ENCODE measurements at places on chromosomes 4 and X. TPM values are rescaled to one million over a fixed set of nuclear protein-coding genes. Genes with fewer than 3 reads are reported as not detected.
A peak's percentile ranks its signal among the peaks of the same experiment; 100 is the strongest.

DNA sequence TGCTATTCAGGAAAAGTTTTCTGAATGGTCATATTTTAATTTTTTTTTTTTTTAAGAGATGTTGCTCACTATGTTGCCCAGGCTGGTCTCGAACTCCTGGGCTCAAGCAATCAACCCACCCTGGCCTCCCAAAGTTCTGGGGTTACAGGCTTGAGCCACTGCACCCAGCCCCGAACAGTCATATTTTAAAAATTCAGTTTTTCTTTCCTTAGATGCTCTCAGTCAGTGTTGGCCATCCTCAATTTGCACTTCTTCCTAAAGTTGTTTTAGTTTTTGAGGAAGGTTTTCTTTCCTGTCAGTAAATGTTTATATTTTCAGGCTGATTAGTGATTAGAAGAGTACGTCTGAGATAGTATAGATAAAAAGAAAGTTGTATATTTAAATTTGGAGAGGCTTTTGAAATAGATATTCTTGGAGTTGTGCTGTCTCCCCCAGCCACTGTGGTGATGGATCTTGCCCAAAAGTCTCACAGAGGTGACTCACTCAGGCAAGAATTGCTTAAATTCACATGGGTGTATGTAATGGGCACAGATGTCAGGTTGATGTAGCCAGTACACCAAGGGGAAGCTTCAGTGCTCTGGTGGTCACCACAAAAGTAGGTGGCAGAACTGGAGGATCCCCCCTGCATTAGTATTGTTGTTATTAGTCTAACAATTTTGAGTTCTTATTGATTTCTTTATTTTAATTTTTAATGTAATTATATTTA lies 72.2 kb upstream of the ELOVL6 start:
- DNase-seq: no peak

GRCh38 chrX:27381419-27381818 lies 81.7 kb downstream of the PPP4R3C start:
- no peak for DNase-seq

GRCh38 chr4:10171055-10171454 lies 54.5 kb upstream of the WDR1 start:
- DNase-seq: no peak

- no peak for DNase-seq
Observed at GRCh38 chr4:153060196-153060595, 124.1 kb downstream of the FHDC1 start.

GRCh38 chr4:146124023-146124680 lies 51.4 kb upstream of the LSM6 start:
- DNase-seq: no peak

- no peak for DNase-seq
Observed at GRCh38 chr4:160947653-160948052, 1216.1 kb downstream of the FSTL5 start.

GRCh38 chr4:76067652-76068286 lies 6.7 kb upstream of the ART3 start:
- DNase-seq: peak; percentile 59

GRCh38 chr4:24877868-24878635 lies 34.8 kb downstream of the CCDC149 start:
- DNase-seq: no peak

- DNase-seq: no peak
Observed at GRCh38 chrX:15418041-15418706, 34.0 kb upstream of the VEGFD start.

DNA sequence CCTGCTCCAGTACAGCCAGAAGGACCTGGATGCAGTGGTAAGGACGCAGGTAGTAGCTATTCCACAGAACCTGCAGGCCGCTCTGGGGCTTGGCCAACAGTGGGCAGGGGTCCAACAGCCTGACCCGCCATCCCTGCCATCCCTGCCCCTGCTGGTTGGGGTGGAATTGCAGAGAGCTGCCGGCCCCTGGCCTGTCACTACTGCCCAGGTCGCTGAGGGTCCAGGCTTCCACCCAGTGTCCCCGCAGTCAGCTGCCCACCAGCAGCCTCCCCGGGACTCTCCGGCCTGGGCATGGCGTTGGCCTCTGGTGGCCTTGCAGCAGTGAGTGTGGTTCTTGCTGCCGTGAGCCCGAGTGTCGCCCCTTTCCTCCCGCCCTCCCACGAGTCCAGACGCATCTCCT lies 16.3 kb downstream of the TACC3 start:
- no peak for DNase-seq

DNA sequence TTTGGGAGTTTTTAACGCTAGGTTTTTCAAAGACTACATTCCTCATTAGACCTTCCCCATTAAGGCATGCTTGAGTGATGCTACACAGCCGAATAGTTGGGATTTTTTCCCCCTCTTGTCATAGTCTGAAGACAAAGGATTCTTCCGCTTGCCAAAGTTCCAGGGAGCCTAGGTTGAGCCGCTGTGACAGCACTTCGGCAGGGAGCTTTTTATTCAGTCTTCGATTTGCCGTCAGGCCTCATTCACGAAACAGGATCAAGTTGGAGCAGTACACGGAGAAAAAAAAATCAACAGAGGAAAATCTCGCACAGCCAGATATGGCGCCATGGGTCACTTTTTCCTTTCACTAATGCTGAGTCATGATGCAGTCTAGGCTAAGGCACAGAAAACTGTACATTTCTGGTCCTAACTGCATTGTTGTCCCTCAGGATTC lies 24.3 kb downstream of the SHROOM3 start:
- DNase-seq: peak; percentile 81

GRCh38 chrX:131938749-131939148 lies 84.4 kb upstream of the STK26 start:
- no peak for DNase-seq

- DNase-seq: no peak
Observed at GRCh38 chrX:15274946-15275345, 5.1 kb upstream of the ASB9 start.

GRCh38 chrX:28756175-28756574 lies 168.9 kb downstream of the IL1RAPL1 start:
- DNase-seq: no peak

DNA sequence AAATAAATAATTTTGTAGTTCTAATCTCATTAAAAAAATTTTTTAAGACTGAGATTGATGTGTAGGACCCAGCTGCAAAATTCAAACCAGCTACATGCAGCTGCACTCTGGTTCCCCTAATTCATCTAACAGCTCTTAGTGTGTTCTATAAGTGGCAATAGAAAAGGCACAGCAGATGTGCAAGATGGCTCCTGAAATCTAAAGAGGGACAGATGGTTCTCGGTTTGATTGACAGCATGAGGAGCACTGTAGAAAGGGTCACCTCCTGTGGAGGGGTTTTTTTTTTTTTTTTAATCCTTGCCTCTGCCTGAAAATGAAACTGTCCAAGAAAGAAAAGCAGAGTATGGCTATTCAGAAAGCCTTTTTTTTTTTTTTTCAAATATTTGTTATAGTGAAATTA lies 16.9 kb upstream of the OCIAD1 start:
- DNase-seq: no peak

GRCh38 chrX:39163581-39164126 lies 362.4 kb downstream of the MID1IP1 start:
- DNase-seq: no peak

GRCh38 chrX:45011131-45011530 lies 138.1 kb downstream of the KDM6A start:
- no peak for DNase-seq

GRCh38 chr4:23774909-23775308 lies 114.9 kb downstream of the PPARGC1A start:
- no peak for DNase-seq

DNA sequence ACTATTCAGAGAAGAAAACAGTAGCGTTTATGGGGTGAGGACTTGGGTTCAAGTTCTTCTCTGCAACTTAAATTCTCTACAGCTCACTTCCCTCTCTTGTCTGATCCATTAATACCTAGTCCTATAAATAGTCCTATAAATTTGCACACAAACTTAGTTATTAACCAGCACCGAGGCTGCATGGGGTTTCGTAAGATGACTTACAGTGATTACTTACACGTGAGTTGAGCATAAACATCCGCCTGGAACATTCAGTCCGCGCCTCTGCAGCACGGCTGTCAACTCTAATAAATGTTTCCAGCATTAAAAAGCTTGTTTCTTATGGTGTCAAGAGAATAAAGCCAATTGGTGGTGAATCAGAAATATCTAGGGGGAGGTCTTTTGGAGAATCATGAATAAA lies 103.0 kb upstream of the ENPP6 start:
- DNase-seq: no peak

DNA sequence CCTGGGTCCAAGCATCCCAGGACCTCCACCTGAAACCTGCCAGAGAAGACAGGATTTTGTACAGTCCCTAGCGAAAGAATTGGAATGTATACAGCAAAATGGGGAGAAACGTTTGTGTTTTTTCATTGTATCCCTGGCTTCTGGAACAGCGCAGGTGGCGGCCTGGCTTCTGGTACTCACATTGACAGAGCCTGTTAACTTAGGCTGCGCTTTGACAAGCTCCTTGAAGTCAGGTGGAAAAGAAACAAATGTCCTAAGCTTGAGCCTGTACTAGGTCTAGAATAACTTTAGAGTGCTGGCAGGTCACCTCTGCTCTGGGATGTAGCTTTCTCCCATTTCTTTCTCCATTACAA lies 343.7 kb upstream of the KLF3 start:
- DNase-seq: no peak

DNA sequence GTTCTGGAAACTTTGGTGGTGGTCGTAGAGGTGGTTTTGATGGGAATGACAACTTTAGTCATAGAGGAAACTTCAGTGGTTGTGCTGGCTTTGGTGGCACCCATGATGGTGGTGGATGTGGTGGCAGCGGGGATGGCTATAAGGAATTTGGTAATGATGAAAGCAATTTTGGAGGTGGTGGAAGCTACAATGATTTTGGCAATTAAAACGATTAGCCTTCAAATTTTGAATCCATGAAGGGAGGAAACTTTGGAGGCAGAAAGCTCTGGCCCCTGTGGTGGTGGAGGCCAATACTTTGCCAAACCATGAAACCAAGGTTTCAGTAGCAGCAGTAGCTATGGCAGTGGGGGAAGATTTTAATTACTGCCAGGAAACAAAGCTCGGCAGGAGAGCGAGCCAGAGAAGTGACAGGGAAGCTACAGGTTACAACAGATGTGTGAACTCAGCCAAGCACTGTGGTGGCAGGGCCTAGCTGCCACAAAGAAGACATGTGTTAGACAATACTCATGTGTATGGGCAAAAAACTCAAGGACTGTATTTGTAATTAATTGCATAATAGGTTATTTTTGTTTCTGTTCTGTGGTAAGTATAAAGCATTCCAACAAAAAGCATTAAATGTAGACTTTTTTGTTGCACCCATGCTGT lies 23.2 kb upstream of the SOD3 start:
- DNase-seq: no peak

DNA sequence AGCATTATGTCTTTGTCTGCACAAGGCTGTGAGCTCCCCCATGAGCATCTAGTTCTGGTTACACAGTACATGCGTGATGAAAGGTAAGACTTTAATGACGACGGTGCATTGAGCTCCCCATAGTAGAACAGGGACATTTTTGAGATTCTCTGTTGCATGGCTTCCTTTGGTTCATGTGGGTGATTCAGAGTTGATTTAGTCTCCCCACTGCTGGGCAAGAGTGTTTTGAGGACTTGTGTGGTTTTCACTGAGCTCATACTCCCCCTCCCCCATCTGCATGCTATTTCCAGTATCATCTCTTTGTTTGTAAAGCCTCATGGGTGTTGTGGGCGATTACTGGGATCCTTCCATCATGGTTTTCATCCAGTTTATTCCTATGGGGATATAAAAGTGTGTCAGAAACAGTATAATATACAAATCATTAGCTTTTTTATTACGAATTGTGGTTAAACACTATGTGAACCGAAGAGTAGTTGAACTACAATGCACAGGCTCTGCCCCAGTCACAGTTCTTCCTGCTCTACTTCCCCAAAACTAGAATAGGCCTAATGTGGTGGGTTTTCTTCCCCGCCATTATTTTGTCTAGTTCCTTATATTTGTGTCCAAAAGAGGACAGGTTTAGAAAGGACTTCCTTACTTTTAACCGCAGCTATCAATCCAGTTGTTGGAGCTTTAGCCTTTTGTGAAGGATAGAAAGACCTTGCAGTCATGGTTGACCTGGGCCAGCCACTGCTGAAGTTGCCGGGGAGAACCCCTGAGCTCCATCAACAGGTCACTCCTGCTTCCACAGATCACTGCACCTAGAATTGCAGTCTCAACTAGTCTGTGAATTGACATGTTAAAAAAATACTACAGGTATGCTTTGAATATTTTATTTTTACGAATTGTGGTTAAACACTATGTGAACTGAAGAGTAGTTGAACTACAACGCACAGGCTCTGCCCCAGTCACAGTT lies 30.4 kb downstream of the KIT start:
- no peak for DNase-seq

- DNase-seq: no peak
Observed at GRCh38 chr4:77593101-77593500, 12.5 kb upstream of the CXCL13 start.

- DNase-seq: no peak
Observed at GRCh38 chr4:27357283-27357682, 496.6 kb downstream of the STIM2 start.

DNA sequence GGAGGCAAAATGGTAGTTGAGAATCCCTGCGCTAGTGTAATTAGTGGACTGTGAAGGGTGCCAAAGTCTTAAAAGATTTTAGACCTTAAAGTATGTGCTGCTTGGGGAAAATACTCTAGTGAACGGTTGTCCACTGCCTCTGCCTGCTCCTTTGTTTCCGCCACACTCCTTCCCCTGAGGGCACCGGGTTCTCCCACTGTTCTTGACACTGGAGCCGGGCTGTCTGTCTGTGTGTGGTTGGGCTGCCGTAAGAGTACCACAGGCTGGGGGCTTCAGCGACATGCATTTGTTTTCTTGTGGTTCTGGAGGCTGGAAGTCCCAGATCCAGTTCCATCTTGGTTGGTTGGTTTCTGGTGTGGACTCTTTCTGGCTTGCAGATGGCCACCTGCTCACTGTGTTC lies 76.2 kb downstream of the CLDN34 start:
- DNase-seq: no peak

- DNase-seq: no peak
Observed at GRCh38 chr4:155657169-155657568, 9.5 kb upstream of the GUCY1A1 start.

The FAM9C gene
- not detected for total RNA-seq

The GABRG1 gene
- total RNA-seq: not detected

The TAF9B gene
- 16.2 TPM for total RNA-seq

The ADGRG4 gene
- not detected for total RNA-seq

The FGFR3 gene
- 31.7 TPM for total RNA-seq

The IQCM gene
- total RNA-seq: 0.20 TPM

The LETM1 gene
- 67.3 TPM for total RNA-seq

The MAGEA12 gene
- not detected for total RNA-seq

The CXorf51B gene
- not detected for total RNA-seq

The RAB40A gene
- total RNA-seq: not detected

The TSPYL2 gene
- 19.2 TPM for total RNA-seq

The UBE2A gene
- total RNA-seq: 44.9 TPM

The IL2RG gene
- 0.64 TPM for total RNA-seq

The PRRG1 gene
- total RNA-seq: 16.0 TPM

The PPEF2 gene
- total RNA-seq: not detected

The PRKG2 gene
- total RNA-seq: 2.1 TPM

The SYP gene
- total RNA-seq: 1.2 TPM

The ADGRG2 gene
- total RNA-seq: not detected

The PGM2 gene
- total RNA-seq: 48.6 TPM

The ASMT gene
- not detected for total RNA-seq

The GPC3 gene
- total RNA-seq: 0.98 TPM

The OTC gene
- not detected for total RNA-seq

The AFM gene
- total RNA-seq: not detected

The ADAM29 gene
- not detected for total RNA-seq

The FAM236B gene
- total RNA-seq: not detected

The TCEAL5 gene
- total RNA-seq: not detected

Data from HCT116 (cell line).